Right renal cortex interstitium (tissue), 3 donors: ENCODE measurements at places on chromosomes 5 and 9.

GRCh38 chr5:10393491-10393890 lies 40.0 kb downstream of the MARCHF6 start:
- no peak for DNase-seq

- no peak for DNase-seq
Measured at GRCh38 chr9:129283291-129283691, 105.2 kb upstream of the IER5L start.

DNA sequence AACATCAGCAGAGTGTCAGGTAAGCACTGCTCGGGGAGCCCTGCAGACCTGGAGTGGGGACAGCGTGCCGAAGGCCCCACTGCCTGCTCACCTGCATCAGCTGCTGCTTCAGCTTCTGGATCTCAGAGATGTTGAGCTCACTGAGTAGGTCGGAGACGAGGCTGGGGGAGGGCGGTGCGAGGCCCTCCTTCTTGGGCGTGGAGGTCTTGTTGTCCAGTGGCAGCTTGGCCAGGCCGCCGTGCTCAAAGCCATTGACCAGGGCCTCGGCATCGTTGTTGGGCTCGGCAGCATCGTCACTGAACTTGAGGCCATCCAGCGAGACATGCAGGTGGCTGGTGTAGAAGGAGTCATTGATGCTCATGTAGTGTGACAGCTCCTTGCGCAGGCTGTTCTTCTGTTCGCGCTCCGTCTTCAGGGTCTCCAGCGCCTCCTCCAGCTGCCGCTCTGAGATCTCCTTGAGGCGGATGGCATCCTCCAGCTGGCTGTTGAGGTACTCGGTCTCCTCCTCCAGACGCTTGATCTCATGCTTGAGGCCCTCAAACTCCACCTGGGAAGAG lies 44.3 kb downstream of the BICD2 start:
- no peak for DNase-seq

GRCh38 chr5:139445325-139446170 lies 6.2 kb upstream of the DNAJC18 start:
- DNase-seq = no peak

GRCh38 chr5:124905256-124906130 lies 159.1 kb upstream of the ZNF608 start:
- no peak for DNase-seq
